Left ventricle myocardium inferior (tissue), 1 donor: ENCODE measurements at places on chromosomes 2 and 18.

GRCh38 chr18:68721681-68722583 lies 7.0 kb upstream of the TMX3 start:
- DNase-seq = no peak

GRCh38 chr18:60554967-60555366 lies 182.4 kb upstream of the MC4R start:
- DNase-seq = no peak

DNA sequence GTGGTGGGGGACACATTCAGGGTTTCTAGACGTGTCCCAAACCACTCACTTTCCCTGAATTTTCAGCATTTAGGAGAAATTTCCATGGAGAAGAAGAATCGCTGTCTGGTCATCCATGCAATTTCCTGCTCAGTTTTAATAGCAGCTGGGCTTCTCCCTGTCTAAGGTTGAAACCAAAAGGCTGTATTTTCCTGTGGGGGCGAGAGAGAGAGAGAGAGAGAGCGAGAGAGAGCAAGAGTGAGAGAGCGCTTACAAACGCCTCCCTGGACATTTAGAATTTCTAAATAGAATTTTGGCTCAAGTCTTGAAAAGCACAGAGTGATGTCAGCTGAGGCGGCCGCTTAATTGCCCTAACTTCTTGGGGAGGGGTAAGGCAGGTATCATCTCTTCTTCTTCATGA lies 110.8 kb downstream of the SETBP1 start:
- DNase-seq = no peak

DNA sequence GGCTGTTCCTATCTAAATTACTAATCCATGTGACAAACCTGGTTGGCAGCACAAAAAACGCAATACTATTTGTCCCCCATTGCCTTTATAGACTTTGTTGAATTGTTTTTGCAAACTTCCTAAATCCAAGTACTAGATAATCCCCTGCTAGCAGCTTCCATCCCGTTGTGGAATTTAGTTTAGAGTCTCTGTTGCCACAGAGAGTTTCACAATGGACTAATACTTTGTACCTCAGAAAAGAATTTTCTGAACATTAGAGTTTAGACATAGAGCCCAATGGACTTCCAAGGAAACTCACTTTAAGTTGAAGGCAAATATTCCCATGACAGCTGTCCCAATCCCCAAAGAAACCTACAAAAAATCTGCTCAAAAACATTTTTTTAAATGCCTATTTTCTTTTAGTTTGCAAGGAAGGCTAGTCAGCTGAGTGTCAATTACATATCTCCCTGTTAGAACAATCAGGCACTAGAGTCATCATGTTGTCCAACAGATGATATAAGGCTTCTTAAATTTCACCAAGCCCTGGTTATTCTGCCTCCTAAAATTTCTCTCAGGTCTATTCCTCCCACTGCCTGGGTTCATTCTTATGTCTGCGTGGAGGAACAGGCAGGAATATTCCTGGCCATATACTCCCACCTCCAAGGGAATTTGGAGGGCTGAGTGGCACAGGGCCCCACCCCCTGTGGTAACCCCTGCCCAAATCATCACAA lies 27.2 kb downstream of the RNF152 start:
- DNase-seq = no peak

GRCh38 chr2:204110751-204111516 lies 174.4 kb downstream of the ICOS start:
- no peak for DNase-seq

DNA sequence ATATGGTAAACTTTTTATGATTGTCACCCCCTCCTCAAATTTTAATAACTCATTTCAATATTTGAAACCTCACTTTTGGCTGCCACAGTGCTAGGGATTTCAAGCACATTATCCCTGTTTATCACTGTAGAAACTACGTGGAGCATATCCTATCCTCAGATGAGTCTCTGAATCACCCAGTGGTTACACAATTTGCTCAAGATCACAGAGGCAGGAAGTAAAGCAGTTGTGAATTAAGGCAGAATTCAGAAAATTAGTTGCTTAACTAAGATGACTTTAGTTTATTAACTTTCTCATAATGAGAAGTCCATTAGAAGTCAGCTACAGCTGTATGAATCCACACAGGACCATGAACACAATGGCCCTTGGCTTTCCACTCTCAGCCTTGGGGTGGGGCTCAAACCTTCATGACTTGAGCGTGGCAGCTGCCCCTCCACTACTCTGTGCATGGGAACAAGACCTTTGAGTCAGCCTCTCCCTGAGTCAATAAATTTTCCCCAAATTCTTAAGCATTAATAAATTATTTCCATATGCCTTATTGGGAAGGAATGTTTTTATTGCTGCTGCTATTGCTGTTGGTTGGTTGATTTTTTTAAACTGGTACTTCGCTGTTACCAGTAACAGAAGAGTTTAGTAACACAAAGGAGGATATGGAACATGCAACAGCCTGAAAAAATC lies 369.0 kb downstream of the CBLN2 start:
- no peak for DNase-seq

DNA sequence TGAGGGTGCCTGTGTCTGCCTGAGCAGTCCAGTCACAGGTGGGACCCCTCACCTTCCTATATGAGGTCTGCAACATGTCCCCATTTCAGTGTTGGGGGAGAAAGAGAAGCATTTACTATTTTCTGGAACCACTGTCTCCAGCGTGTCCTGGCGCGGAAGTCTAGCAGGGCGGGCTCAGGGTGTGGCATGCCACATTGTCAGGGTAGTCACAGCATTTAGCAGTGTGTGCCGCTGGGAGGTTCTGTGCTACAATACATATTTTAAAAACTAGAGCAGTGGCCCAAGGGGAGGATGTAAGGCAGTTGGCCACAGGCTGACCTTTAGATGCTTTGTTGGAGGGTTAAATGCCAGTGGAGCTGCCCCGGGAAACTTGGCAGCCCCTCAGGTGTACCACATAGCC lies 12.5 kb downstream of the UBE2F start:
- DNase-seq = no peak

DNA sequence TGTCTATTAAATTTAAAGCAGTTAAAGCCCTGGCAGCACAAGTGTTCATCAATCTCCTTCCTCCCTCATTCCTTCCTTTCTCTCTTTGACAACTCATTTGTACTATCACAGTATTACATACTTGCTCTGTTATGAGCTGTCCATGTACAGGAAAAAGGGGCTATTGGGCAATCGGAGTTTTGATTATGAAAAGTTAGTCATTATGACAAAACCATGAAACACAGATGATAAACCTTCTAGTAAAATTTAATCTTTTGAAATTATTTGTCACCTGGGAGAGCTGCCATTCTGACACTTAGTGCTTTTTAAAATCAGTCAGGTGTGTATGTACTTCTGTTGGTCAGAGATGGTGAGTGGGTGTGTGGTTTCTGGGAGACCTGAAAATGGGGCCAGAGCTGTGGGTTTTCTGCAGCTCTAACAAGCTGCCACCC lies 39.4 kb downstream of the MAP4K4 start:
- no peak for DNase-seq

- DNase-seq = no peak
Observed at GRCh38 chr18:45739848-45740247, 15.9 kb downstream of the SLC14A1 start.

- no peak for DNase-seq
Observed at GRCh38 chr2:150267651-150268415, 219.6 kb downstream of the RND3 start.

DNA sequence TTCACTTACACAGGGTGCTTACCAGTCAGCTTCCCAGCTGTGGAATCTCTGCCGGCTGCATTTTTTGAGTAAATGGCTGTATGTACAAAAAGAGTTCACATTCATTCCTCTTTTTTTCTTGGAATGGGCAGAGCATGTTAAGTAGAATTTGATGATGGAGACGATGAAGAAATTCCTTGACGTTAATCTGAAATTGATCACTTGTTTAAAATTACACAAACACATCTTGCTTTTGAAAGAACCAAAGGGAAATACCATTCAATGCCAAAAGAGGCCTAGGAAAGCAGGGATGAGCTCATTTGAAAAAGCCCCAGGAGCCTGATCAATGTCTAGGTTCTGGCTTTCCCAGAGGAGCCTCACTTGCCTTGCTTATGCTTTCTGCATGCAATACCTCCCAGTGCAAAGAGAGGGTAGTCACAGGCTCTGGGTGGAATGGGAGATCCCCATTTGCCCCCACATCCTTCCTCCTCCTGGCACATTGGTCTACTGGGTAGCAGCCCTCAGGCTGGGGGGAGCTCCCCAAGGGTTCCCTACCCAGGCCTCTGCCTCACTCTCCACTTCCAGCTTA lies 12.3 kb upstream of the SMAD7 start:
- no peak for DNase-seq

DNA sequence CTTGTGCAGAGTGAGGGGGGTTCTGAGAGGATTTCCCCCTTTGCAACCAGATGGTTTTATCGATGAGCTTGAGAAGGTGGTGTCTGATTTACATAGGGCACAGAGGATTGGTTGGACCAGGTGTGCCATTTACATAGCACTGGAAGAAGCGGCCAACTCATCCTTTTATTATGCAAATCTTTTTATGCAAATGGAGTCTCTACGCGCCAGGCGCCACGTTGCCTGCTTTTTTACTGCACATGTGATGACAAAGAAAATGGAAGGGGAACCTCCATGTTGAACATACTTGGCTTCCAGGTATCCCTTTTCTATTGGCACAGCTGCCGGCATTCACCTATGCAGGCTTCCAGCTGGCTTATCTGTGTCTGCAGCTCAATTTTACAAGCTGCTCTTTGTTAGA lies 18.4 kb upstream of the TXNL4A start:
- DNase-seq = no peak

GRCh38 chr18:28041366-28041765 lies 135.6 kb downstream of the CDH2 start:
- no peak for DNase-seq

DNA sequence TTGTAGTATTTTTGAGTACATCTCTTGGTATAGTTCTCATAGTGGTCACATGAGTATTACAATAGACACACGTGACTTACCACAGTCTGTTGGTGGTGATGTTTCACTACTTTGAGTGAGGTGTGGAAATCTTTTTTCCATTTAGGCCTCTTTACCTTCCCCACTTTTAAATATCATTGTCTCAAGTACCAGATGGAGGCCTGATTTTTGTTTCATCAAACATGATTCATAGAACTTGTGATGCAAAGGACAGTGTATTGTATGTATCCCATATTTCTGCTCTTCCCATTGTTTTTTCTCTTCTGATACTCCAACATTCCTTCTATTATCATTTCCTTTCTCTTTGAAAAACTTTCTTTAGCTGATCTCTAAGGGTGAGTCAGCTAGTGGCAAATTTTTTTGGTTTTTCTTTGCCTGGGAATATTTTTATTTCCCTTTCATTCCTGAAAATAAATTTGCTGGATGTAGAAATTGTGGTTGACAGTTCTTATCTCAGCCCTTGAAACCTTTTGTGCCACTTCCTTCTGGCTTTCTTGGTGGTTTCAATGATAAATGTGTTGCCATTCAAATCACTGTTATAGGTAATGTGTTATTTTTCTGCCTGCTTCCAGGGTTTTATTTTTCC lies 32.8 kb downstream of the RFX8 start:
- DNase-seq = no peak

GRCh38 chr2:137302957-137303356 lies 537.6 kb downstream of the THSD7B start:
- peak; percentile 56 for DNase-seq

GRCh38 chr2:2302359-2302758 lies 28.7 kb downstream of the MYT1L start:
- DNase-seq = no peak

- DNase-seq = no peak
Observed at GRCh38 chr2:230920167-230920566, 4.9 kb downstream of the GPR55 start.

DNA sequence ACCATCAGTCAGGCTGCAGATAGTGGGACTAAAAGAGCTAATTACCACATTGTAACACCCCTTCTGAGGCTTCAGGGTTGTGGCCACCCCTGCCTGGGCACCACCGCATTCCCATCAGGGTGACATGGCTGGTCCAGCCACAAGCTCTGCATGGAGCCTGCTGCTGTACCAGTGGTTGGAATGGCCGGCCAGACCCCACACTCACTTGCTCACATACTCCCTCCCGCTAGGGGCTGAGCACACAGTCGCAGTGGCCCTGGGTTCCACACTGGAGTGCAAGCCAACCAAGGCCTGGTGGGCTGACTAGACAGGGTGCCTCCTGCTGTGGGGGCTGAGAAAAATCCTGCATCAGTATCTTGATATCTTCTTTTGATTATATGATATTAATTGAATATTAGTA lies 182.8 kb upstream of the STK17B start:
- DNase-seq = no peak

- no peak for DNase-seq
Observed at GRCh38 chr2:145806546-145806945, 1286.6 kb upstream of the ZEB2 start.

DNA sequence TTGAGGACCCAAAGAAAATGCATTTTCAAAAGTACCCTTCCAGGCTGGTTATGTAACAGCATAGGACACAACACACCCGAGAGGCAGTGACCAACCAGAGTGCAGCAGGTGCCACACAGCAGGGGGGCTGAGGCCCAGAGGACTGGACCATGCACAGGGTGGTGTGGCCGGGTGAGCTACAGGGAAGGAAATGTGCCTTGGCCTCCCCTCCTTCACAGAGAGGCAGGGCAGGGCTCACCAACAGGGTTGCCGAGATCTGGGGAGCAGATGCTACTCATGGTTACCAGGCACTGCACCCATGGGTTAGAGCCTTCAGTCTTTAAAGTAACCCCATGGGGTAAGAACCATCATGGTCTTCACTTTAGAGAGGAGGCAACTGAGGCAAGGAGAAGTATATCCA lies 158.4 kb downstream of the MSH2 start:
- DNase-seq = no peak

DNA sequence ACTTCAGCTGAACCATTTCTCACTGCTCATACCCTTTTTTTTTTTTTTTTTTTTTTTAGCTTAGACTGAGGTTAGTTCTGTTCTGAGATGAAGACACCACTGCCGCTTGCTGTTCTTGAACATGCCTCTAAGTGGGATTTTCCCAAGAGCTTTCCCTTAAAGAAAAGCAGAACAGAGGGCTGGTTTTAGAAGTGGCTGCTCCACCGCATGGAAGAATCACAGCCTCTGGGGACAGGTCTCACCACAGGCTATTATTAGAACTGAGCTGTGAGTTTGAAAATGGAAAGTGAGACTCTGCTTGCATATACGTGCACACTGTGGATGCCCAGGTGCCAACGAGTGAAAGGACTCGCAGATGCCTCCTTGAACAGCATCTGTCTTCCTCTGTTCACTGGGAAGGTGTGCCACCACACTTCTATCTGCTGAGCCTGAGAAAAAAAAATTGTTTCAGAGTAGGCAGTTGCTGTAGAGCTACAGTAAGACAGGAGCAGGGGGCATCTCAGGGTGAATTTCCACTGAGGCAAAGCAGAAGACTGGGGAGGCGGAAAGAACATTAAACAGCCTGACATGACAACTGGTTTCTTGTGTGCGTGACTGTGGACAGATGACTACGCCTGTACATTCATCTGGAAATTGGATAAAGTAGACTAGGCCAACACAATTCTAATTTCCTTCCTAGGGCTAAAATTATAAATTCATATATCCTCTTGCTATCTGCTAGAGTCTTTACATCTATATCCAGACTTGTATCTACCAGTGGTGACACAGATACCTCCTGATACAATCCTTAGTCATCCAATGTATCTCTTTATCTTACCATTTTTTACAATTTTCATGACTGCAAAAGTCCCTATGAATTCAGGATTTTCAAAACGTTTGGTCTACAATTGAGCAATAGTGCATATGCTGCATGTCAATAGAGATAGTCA lies 1045.7 kb upstream of the CELF4 start:
- no peak for DNase-seq
